ENCODE measurements at places on chromosomes 13 and 19.
A peak's percentile ranks its signal among the peaks of the same experiment; 100 is the strongest.

DNA sequence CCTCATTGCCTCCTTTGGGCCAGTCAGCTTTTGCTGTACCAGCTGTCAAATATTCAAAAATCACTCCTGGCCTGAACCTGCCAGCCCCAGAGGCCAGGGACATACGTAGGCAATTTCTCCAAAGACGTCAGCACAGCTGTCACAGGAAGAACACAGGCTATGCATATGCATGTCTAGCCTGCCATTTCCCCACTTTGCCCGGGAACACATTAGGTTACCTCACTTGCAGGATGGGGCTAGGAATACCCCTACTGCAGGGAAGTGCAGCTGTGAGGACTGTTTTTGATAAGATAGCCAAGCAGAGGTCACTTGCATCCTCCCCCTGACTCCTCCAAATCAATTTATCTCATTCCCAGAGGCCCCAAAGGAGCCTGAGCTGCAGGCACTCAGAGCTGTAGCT, 2.8 kb downstream of the ZNF667 start:
- no peak for DNase-seq

DNA sequence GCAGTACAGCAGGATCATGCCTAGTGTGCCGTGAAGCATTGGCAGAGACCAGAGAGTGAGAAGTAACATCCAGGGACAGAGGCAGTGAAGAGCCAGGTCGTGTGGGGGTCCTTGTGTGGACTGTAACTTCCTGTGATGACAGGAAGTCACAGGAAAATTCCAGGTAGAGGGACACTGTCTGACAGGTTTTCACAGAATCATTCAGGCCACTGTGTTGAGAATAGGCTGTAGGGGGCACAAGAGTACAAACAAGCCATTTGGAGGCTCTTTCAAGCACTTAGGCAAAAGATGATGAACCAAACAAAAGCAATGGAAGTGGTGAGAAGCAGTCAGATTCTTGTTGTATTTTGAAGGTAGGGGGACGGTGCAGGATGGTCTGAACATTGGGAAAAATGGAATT, 46.4 kb downstream of the N4BP2L1 start:
- peak; percentile 14 for DNase-seq

DNA sequence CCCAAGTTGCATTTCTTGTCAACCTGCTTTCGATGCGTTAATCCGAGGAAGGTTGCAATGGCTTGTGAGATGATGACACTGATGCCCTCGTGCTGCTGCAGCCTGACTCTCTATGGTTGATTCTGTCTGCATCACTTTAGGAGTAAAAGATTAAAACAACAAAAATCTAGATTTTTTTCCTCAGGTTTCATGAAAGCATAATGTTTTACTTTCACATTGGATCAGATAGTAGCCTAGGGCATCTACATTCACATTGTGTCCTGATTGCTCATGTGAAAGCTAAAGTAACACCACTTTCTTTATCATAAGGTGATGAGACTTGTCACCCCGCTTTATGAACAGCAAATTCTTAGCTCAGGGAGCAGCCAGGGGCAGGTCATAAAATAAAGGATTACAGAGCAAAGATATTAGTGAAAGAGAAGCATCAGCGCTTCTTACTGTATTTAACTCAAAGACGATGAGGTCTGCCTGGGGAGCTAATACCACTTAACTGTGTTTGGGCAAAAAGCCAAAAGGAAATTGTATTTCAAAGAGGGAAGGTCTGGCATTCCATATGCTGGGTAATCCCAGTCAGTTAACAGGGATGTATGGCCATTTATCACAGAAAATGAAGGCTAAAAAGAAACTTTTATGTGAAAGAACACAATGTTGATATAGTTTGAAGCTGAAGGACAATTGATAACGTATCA, 270.5 kb downstream of the GPC6 start:
- DNase-seq, result peak; percentile 45

GRCh38 chr19:15562145-15562544, 52.9 kb upstream of the CYP4F8 start:
- no peak for DNase-seq

- peak; percentile 95 for DNase-seq
Observed at GRCh38 chr13:33125821-33126570, 109.8 kb downstream of the KL start.

GRCh38 chr19:34316741-34317301, 48.2 kb upstream of the GPI start:
- no peak for DNase-seq

GRCh38 chr19:3658004-3658869, 31.6 kb upstream of the CACTIN start:
- no peak for DNase-seq

- no peak for DNase-seq
Observed at GRCh38 chr13:77733674-77734073, 36.2 kb downstream of the SLAIN1 start.

GRCh38 chr19:41621654-41622053, 5.2 kb downstream of the CEACAM4 start:
- DNase-seq, result no peak

DNA sequence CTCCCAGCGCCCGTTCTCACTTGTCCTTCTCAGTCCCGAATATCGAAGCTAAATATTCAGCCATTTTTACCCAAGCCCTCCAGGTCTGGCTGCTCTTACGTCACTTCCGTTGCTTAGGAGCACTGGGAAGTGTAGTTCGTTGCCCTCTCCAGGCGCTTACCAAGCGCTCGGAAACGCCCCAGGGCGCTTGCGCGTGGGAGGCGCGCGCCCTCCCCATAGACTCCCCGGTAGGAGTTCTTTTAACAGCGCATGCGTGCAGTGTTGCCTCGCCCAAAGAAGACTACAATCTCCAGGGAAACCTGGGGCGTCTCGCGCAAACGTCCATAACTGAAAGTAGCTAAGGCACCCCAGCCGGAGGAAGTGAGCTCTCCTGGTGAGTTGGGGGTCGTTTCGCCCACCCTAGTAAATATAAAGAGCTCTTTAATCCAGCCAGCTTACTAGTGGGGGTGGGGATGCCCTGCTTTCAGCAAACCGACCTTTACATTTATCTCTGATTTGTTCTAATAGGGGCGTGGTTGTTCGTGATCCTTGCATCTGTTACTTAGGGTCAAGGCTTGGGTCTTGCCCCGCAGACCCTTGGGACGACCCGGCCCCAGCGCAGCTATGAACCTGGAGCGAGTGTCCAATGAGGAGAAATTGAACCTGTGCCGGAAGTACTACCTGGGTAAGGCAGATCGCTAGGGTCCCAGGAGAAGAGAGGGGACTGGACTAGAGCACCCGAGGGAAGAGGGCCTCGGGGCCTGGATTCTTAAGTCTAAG, at the start of the genes PSENEN and U2AF1L4:
Gene PSENEN (plus strand): TSS at position 324 of the 759 bp plus-strand sequence. CDS start 280 bp downstream, at position 604.
Gene U2AF1L4 (minus strand): TSS at position 91 of the 759 bp plus-strand sequence. CDS start 27 bp downstream, at position 64.
- DNase-seq, result peak; percentile 99

GRCh38 chr13:48998641-48999292, 23.1 kb downstream of the FNDC3A start:
- DNase-seq, result no peak

DNA sequence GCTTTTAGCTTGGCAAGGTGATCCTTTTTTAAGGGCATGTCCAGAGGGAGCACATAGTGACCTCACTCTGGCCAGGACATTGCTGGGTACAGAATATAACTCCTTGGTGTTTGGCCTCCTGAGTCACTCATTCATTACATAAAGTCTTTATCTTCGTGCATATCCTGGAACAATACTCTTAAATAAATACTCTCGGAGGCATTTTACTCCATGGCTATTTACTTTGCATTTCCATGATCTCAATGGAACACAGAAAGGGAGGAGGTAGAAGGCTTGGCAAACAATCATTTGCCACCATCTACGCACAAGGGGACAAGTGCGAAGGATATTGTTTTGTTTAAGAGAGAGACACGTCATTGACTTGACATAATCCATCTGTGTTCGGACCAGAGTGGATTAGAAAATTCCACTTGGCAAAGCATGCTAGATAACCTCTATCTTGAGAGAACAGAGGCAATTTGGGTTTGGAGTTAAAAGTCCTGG, 210.0 kb downstream of the IRS2 start:
- no peak for DNase-seq

GRCh38 chr13:31008400-31009115, 76.1 kb downstream of the TEX26 start:
- peak; percentile 38 for DNase-seq

DNA sequence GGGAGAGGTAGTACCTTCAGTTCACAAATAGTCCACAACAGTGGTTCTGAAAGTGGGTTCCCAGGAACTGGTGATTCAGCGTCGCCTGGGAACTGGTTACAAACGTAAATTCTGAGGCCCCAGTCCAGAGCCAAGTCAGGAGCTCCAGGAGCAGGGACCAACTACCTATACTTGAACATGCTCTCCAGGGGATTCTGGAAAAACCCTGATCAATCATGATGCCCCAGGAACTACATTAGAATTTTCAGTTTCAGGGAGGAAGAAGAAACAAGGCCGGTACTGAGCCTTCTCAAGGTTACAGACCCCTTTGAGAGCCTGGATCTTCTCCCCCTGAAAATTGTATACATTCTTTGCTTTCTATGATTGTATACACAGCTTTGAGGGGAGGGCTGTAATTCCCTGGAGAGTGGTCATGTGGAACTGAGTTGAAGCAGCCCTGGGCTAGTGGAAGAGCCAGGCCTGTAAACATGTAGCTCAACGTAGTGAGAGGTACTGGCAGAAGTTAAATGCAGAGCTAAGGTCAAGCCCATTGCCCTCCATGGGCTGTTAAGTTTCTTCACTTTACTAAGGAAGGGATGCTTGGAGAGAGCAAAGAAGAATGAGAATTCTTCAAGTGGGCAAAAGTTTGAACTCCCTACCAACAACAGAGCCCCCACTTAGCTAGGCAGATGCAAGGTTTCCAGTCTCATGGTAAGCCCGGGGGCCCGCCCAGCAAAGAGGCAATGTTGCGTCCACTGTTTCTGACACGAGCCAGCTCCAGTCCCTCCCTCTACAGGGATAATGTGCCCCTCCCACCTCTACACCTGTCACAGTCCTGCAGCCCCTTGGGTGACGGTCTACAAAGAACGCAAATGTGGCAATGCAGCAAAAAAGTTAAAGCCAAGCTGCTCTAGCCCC, 17.0 kb downstream of the DOCK9 start:
- no peak for DNase-seq

DNA sequence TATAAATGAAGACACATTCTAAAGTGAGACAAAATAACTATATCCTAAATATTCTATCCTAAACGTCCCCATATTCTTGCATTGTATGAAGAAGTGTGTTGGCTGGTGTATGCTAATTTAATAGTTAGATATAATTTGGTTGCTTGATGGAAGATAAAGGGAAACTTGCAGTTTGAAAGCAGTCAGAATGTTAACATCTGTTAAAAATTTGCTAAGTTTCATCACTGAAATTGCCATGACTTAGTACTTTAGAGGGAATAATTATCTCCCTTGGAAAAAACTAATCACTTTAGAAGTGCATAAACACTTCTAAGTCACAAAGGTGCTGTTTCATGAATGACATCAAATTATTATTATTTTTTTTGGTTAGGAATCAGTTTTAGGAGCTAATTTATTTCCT, 61.6 kb downstream of the ITGBL1 start:
- no peak for DNase-seq

DNA sequence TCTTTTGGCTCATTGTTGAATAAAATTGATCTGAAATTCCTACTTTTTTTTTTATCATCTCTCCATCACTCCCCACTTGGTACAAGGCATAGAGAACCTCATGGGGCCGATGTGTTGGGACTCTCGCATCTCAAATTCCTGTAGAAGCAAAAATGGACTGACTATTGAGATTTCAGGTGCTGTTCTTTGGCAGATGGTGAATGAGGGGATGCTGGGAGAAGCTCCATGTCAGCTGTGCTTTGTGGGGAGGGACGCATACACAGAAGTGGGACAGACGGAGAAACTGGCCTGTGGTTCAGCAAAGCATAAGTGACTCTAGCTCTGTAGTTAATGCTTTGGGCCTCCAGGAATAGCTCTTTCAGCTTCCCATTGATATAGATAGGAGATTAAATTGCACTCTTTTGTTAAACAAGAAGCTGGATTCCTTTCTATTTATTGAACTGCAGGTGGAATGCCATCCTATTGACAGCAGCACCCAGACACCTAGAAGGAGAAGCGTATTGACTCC, 194.5 kb upstream of the RNF113B start:
- DNase-seq, result no peak

DNA sequence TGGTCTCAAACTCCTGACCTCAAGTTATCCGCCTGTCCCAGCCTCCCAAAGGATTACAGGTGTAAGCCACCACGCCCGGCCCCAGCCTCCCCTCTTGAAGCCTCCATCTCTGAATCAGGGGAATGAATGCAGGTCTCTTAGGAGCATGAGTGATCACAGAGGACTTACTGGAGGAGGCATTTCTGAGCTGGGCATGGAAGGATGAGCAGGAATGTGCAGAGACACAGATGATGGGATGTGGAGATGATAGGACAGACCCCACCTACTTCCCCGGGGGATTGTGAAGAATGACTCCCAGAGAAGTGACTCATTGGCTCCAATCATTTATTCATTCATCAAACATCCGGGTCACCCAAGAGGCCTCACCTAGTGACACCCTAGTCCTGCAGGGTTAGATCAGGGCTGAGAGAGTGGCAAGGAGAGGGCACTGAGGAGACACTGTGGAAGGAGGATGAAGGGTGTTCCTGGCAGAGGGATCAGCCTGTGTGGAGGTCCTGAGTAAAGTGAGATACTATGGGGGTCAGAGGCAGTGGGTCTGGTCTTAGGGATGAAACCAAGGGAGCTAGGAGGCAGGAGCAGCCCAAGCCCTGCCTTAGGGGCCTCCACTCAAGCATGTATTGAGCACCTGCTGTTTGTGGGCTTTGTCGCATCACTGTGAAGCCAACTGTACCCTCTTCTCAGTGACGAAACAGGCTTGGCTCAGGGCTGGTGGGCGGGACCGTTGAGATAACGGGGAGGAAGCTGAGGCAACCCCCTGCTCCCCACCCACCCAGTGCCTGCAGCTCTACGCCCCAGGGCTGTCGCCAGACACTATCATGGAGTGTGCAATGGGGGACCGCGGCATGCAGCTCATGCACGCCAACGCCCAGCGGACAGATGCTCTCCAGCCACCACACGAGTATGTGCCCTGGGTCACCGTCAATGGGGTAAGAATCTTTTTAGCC, 3.0 kb downstream of the IFI30 start:
- no peak for DNase-seq

DNA sequence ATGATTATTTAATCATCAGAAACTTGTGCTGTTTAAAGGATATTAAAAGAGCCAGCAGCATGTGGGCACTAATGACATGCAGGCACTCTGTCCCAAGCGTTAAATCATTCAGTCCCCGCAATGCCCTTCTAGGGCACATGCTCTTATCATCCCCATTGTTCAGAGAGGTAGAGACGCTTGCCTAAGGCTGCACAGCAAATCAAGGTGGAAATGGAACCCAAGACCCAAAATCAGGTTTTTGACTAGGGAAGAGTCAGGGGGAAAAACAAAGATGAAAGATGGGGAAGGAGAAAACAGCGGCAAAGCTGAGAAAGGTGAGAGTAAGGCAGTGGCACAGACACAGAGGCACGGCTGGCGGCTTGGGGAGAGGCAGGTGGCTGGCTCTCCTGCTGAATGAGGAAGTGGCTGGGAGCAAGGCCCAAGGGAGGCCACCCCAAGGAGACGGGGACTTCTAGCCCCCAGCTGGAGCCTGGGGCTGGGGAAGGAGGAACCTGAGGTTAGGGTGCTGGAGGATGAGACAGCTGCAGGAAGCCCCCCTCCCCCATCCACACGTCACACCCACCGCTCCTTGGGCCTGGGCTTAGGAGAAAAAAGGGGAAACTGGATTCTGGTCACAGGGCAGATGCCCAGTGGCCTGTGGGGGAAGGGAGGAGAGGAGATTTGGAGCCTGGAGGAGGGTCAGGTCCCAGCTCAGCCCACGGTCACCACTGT, 1.0 kb upstream of the TYROBP start:
- no peak for DNase-seq

- DNase-seq, result no peak
Observed at GRCh38 chr13:97724450-97724849, 229.0 kb upstream of the IPO5 start.
